GM19239 (cell line): ENCODE measurements at places on chromosomes 4 and X.

- no peak for DNase-seq
These were observed 16.5 kb downstream of the RNF212 start for GRCh38 chr4:1096841-1097240.

GRCh38 chrX:149511081-149511480 lies 6.0 kb upstream of the IDS start:
- no peak for DNase-seq

GRCh38 chr4:73675623-73676022 lies 55.4 kb upstream of the RASSF6 start:
- no peak for DNase-seq

GRCh38 chr4:20839957-20840356 lies 139.7 kb downstream of the PACRGL start:
- DNase-seq = no peak

DNA sequence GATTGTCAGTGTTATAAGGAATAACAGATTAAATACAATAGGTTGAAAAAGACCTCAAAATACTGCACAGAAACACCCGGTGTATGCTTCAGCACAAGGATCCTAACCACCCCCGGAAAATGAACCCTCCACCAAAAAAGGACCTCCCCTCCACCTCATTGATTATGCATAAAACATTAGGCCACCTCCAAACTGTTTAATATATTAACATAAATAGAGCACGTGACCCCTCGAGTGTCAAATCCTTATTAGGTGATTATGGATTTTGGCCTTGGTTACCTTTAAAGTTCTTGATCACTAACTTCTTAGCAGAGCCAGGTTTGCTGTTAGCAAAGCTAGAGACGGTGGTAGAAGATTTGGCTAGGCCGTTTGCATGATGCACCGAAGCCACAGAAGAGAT lies 958 bp downstream of the CUL4B start:
- no peak for DNase-seq

GRCh38 chr4:124806403-124806802 lies 93.9 kb upstream of the ANKRD50 start:
- no peak for DNase-seq

DNA sequence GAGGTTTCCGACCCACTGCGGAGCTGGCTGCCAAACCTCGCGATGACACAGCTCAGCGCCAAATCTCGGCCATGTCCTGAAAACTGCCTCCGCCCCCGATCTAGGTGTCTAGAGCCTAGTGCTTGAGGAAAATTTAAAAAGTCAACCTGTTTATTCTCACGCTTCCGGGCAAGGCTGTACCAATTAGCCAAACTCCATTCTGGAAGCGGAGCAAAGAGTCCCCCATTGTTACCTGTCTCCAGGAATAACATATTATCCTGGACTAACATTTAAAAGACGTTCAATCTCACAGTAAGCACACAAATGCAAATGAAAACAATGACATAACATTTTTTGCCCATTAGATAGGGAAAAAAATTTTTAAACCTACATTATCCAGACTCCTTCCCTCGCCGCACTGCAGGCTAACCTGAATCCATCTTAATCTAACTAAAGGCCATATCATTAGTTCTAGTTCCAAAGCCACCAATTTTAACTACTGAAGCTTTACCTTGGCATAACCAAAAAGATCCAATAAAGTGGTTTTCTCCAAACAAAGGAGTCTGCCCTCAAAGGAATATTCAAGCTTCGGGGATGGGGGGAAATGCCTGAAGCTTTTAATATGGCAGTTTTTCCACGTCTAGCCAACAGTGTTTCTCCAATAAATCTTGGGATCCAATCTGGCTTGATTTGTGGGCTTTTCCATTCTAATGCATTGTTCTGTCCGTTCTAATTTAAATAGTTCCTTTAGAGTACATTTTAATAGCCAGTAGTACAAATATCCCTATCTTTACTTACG lies 1.9 kb downstream of the HUWE1 start:
- no peak for DNase-seq

- DNase-seq = no peak
These were observed 11.6 kb downstream of the ENAM start for GRCh38 chr4:70640192-70640591.

DNA sequence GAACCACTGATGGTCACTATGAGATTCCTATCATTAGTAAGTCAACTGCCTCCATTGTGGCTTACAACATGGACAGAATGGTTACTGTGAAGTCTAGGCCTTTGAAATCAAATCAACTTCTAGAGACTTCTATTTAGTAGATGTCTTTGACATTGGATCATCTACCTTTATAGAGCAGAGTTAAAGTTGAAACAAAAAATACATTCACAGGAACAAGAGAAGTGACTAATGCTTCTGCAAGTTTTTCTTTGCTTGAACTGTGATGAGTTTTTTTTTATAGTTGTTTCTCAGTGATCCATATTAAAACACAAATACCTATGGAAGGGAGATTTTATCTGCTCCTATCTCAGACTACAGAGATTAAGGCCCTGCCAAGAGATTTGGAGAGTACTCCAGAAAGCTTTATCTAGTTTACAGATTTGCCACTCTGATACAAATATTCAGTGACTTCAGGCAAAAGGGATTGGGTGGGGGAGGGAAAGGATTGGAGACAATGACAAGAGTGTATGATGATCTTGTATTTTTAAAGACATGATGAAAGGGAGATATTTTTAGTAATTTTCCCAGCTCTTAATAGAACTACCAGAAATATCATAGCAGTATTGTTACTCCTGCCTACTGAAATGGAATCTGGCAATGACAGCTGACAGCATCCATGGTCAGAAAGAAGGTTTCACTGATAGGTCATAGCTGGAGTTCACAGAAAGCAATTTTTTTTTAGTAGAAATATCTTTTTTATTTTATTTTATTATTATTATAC lies 16.0 kb upstream of the EPGN start:
- DNase-seq = no peak

DNA sequence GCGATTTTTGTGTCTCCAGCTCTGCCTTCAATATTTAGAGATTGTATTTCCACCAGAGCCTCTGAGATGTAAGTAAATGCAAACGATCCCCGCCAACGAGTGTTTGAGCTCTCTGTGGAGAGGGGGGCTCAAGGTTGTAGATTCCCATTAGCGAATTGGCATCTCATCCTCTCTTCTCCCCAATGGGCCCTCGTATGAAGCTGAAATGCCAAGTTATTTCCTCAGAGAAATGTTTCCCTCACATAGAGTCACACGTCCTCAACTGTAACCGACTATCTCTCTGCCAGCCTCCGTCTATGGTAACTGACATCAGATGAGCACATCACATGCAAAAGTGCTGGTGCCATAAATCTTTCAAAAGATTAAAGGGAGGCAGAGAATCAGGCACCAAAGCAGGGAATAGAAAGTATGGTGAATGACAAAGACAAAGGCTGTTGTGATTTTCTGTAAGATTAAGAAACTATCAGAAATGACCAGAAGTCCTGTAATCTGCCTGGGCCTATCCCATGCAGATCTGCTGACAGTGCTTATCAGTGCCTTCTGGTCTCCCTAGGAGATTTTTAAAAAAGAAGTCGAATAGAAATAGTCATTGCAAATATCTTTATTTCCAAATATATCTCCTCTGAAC lies 157.1 kb downstream of the PDGFRA start:
- no peak for DNase-seq

- no peak for DNase-seq
These were observed 58.3 kb downstream of the PDHA2 start for GRCh38 chr4:95898226-95898625.

DNA sequence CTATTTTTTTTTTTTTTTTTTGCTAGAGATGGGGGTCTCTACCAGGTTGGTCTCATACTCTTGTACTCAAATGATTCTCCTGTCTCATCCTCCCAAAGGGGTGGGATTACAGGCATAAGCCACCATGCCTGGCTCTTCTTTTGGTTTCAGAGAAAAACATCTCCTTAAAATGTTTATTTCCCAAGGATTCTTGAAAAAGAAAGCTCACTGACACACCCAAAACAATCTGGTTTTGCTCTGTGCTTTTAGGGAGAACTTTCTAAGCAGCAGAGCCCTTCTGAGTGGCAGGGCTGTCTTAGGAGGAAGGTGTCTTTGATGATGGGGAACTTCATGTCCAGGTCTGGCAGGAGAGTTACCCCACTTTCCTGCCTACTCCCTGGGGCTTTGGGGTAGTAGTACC lies 1.2 kb downstream of the SOD3 start:
- DNase-seq = no peak

GRCh38 chrX:135315864-135316263 lies 6.6 kb downstream of the ETDC start:
- no peak for DNase-seq

GRCh38 chrX:151722241-151722846 lies 6.5 kb downstream of the FATE1 start:
- no peak for DNase-seq

DNA sequence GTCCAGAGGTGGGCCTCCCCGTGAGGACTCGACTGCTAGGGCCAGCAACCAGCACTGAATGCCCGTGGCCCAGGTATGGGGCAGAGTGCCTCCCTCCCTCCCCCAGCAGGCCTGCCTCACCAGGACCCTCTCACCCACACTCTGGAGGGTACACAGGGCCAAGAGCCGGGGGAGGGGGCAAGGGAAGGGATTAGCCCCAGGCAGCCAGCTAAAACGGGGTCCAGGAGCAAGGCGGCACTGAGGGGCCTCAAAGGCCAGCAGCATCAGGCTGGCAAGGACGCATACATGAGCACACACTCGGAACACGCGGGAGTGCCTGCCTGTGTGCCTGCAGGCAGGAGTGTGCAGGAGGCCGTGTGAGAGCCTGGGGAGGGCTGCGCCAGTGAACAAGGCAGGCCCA lies 18.3 kb upstream of the DUSP9 start:
- DNase-seq = no peak

- DNase-seq = no peak
These were observed 45.5 kb downstream of the PPP1R2C start for GRCh38 chrX:42732506-42732905.

DNA sequence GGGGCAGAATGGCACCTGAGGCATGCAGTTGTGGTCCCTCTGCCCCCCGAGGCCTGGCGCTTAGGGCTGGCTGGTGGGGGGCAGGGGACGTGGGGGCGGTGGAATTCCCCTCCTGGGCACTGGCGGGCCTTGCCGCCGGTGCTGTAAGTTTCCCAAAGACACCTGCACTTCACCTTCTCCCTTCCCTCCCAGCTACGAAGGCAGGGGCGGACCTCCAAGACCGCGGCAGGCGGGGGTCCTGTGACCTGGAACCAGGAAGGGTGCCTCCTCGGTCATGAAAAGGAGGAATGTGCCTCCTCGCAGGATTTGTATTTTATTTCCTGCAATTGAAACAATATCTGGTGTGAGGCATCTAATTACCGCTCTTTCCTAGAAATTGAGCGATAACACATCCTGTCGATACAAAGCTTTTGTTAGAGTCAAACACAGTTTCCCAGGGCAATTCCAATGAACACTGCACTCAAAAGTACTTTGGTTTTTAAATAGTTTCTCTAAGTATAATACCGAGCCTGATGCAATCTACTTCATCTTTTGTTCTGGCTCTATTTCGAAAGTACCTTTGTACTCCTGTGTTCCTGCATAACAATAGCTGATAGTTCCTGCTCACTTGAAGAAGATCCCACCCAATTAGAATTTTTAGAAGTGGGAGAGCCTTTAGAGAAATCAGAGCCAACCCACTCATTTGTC lies 12.3 kb upstream of the ADRA2C start:
- no peak for DNase-seq

- no peak for DNase-seq
These were observed 29.3 kb upstream of the LRAT start for GRCh38 chr4:154714339-154715040.

DNA sequence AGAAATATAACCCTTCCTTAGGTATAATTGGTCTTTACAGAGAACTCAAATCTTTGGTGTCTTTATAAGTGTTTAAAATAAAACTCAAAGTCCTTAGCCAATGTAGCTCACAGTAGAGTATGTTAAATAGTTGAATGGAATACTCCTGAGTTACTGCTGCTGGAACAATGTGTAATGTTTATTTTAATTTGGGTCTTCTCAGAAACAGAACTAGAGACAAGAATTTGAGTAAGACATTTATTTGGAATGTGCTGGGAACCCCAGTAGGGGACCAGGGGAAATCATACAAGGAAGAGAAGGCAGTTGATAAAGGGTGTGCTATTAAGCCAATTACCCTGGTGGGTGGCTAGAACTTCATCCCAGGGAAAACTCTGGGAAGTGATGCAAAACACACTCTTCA lies 240.4 kb upstream of the LDB2 start:
- no peak for DNase-seq

GRCh38 chrX:98432413-98432812 lies 1548.7 kb downstream of the RPA4 start:
- no peak for DNase-seq

DNA sequence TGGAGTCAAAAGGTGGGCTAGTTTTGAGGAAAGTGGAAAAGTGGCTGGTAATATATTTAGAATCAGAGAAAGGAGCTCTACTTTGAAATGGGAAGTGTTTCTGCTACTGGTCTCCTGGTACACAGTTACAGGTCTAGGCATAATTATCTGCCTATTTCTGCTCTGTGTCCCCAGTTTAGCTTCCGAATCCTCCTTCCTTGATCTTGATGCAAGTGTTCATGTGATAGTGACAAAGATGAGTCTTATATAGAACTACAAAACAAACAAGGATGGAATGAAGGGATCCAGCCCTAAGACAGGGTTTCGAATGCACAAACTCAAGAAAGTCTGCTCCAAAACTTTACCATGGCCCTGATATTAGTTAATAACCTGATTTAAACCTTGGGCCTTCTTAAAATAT lies 580.2 kb downstream of the INPP4B start:
- DNase-seq = no peak

DNA sequence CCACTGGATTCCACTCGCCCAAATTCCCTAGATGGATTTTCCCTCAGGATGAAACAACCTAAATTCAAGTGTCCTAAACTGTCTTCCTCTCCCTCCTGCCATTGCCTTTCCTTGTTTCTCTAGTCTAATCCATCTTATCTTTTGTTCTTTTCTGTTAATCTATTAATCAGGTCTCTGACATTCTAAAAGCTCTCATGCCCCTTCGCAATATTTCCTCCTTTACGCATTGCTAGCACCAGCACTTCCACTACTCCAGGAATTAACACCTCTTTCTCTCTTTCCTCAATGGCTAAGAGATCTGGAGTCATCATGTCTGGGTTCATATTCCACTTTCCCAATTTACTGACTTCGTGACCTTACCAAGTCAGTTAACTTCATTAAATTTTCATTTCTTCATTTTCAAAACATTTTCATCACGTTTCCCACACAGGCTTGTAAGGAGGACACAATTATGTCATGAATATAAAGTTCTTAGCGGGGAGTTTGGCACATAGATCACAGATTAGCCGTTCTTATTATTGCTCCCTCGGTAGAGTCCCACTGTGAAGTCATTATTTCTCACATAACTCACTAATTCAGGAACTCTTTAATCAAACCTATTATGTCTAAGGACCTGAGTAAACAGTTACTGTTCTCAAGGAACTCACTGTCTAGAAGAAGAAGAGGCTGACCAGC lies 45.3 kb downstream of the FAT4 start:
- DNase-seq = no peak

DNA sequence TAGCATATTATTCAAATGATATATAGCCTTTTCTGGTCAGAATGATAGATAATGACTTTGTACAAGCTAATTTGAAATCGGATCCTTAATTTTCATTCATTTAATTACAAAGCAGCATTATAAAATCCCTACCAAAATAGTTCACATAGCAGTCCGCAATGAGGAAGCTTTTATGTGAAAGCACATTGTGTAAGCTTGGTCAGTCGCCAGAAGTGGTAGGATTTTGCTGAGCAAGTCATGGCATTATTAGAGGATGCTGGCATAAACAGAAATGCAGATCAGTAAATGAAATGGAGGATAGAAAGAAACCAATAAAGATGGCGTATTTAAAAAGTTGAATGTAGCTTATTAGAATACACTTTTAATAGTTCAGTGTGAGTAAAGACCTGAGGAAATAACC lies 93.2 kb upstream of the DIAPH2 start:
- no peak for DNase-seq

- DNase-seq = no peak
These were observed 6.4 kb downstream of the USP11 start for GRCh38 chrX:47239199-47239598.
